ENCODE measurements at places on chromosomes 4 and X. TPM values are rescaled to one million over a fixed set of nuclear protein-coding genes. Genes with fewer than 3 reads are reported as not detected.

GRCh38 chr4:8355306-8355705, 85.2 kb downstream of the ACOX3 start:
- no peak overlapping the region for H3K4me3 ChIP-seq
- DNase-seq, result no peak
- no peaks in the 10 kb centered on the region for H3K27me3 ChIP-seq
- no peak overlapping the region for H3K27ac ChIP-seq
- H3K4me1 ChIP-seq, result no peaks in the 10 kb centered on the region
- no peaks in the 10 kb centered on the region for H3K36me3 ChIP-seq

GRCh38 chr4:137432446-137433311, 99.6 kb downstream of the PCDH18 start:
- no peaks in the 10 kb centered on the region for H3K27me3 ChIP-seq
- H3K27ac ChIP-seq, result no peak overlapping the region
- H3K4me3 ChIP-seq, result no peak overlapping the region

DNA sequence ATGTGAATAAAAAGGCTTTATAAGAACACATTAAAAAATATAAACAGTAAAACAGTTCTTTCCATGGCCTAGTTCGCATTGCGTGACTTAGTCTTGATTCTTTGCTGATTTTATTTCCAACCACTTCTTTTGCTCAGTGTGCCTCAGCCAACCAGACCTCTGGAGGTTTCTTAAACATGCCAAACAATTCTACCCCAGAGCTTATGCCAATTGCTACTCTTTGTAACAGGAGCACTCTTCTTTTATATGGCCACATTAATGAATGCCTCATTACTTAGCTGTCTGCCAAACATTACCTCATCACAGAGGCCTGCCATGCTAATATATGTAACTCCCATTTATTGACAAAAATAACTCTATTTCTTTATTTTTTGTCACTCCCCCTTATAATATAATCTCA, 202.3 kb downstream of the NDST4 start:
- no peak overlapping the region for H3K4me3 ChIP-seq
- H3K27me3 ChIP-seq, result no peaks in the 10 kb centered on the region
- DNase-seq, result no peak
- H3K4me1 ChIP-seq, result no peaks in the 10 kb centered on the region

DNA sequence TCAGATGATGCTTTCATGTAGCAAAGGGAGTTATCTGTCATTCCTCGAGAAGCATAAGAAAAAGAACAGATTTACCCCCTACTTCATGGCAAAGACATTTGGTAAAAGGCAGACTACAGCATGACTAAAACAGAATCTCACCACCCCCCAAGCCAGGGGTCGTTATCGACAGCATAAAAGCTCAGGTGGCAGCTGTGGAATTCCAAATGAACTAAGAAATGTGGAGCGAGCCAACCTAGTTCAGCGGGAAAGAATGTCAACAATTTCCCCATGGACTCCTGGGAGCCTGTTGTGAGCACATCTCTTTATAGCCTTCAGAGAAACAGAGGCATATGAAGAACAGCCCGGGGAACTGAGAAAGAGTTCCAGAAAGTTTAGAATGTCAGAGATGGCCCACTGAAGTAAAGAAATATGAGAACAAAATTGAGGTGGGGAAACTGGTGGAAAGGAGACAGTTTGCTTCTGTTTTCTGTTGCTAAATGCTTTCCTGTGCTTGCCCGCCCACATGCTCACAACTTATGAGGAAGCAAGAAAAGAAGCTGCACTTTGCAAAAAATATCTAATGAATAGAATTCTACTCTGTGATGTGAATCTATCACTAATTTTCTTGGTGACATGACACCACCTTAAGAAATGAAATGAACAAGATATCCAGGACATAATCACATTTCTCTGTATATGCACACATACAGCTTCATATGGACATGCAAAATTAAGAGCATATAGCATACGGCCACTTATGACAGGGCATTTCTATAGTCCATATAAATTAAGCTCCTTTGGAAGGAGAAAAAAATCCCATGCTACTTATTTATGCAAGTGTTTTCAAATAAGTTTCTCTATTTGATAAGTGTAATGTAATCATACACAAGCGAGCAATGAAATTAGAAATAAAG, 135.3 kb upstream of the MID1 start:
- no peak overlapping the region for H3K4me3 ChIP-seq
- no peaks in the 10 kb centered on the region for H3K27me3 ChIP-seq
- H3K36me3 ChIP-seq, result no peaks in the 10 kb centered on the region
- DNase-seq, result no peak
- H3K4me1 ChIP-seq, result no peaks in the 10 kb centered on the region
- no peak overlapping the region for H3K27ac ChIP-seq

- H3K27me3 ChIP-seq, result no peaks in the 10 kb centered on the region
- H3K36me3 ChIP-seq, result no peaks in the 10 kb centered on the region
- H3K27ac ChIP-seq, result no peak overlapping the region
- no peak overlapping the region for H3K4me3 ChIP-seq
- no peaks in the 10 kb centered on the region for H3K4me1 ChIP-seq
- no peak for DNase-seq
Measured at GRCh38 chr4:97910005-97910404, 233.3 kb downstream of the STPG2 start.

DNA sequence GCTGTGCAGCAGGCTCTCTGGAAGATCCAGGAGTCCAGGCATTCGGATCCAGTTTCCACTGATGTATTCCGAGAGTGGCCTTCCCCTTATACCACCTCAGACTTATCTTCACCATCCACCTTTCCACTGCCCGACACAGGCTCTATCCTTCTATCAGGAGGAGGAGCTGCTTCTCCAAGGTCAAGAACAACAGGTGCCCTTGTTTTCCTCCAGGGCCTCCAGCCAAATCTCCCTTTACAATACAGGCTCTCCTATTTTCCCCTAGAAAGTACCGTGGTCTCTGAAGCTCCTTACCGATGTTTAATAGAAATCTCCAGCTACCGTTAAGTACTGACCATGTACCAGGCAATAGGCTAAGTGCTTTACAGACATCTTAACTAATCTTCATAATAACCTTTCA, 61.3 kb downstream of the AFAP1 start:
- H3K27ac ChIP-seq, result no peak overlapping the region
- no peak overlapping the region for H3K4me3 ChIP-seq
- no peaks in the 10 kb centered on the region for H3K27me3 ChIP-seq
- no peak for DNase-seq

- H3K27ac ChIP-seq, result peak overlapping the region; percentile 62
- peak; percentile 44 for DNase-seq
- H3K36me3 ChIP-seq, result no peaks in the 10 kb centered on the region
- no peaks in the 10 kb centered on the region for H3K27me3 ChIP-seq
- peaks cover 16% of the 10 kb centered on the region for H3K4me1 ChIP-seq
- peak overlapping the region; percentile 93 for H3K4me3 ChIP-seq
Measured at GRCh38 chr4:1856943-1857699, 1.2 kb upstream of the LETM1 start.

GRCh38 chrX:17635231-17635630, 102.1 kb upstream of the SCML1 start:
- H3K36me3 ChIP-seq, result no peaks in the 10 kb centered on the region
- no peak for DNase-seq
- H3K27ac ChIP-seq, result no peak overlapping the region
- H3K27me3 ChIP-seq, result no peaks in the 10 kb centered on the region
- no peaks in the 10 kb centered on the region for H3K4me1 ChIP-seq

- H3K27me3 ChIP-seq, result no peaks in the 10 kb centered on the region
- peaks cover 44% of the 10 kb centered on the region for H3K4me1 ChIP-seq
- no peaks in the 10 kb centered on the region for H3K36me3 ChIP-seq
- no peak for DNase-seq
Measured at GRCh38 chr4:88802138-88802537, 104.5 kb upstream of the NAP1L5 start.

DNA sequence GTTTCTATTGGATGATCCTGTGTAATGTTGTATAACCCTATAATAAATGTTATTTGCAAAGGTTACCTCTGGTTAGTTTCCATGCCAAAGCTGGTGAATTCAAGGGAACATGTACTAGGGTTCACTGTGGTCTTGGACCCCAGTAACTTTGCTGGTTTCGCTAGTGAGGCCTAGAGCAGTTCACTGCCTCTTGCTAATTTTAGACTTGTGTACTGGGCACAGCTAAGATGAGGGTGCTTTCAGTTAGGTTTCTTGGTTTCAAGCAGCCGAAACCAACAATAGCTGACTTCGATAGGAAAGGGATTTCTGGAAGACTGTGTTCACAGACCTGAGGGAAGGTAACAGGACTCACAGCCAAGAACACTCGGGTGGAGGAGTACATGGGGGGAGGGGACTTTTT, 215.5 kb upstream of the BCOR start:
- no peak for DNase-seq
- no peaks in the 10 kb centered on the region for H3K27me3 ChIP-seq
- H3K4me3 ChIP-seq, result no peak overlapping the region
- H3K36me3 ChIP-seq, result no peaks in the 10 kb centered on the region
- H3K27ac ChIP-seq, result no peak overlapping the region
- no peaks in the 10 kb centered on the region for H3K4me1 ChIP-seq

GRCh38 chrX:56233682-56234081, 1.5 kb downstream of the KLF8 start:
- H3K4me1 ChIP-seq, result no peaks in the 10 kb centered on the region
- no peak overlapping the region for H3K27ac ChIP-seq
- H3K27me3 ChIP-seq, result no peaks in the 10 kb centered on the region
- no peak overlapping the region for H3K4me3 ChIP-seq
- H3K36me3 ChIP-seq, result no peaks in the 10 kb centered on the region
- no peak for DNase-seq

DNA sequence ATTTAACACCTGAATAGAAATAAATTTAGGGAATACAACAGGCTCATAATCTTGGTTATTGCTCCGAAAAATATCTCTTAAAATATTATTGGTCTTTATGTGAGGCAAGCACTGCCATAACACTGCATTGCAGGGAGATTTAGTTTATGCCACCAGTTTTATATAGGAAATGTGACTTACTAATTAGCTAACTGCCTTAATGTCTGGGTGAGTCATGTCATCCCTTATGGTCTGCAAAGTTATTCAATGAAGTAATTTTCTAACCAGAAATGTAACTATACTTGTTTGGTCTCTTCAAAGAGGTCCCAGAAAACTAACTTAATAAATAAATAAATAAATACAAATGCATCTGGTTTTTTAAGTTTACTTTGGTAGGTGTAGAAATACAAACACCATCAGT, 597.2 kb downstream of the GALNTL6 start:
- no peak overlapping the region for H3K4me3 ChIP-seq
- no peak overlapping the region for H3K27ac ChIP-seq
- no peaks in the 10 kb centered on the region for H3K36me3 ChIP-seq

GRCh38 chr4:169398316-169398715, 127.6 kb upstream of the SH3RF1 start:
- H3K4me1 ChIP-seq, result no peaks in the 10 kb centered on the region
- no peak for DNase-seq
- no peaks in the 10 kb centered on the region for H3K36me3 ChIP-seq
- no peaks in the 10 kb centered on the region for H3K27me3 ChIP-seq

DNA sequence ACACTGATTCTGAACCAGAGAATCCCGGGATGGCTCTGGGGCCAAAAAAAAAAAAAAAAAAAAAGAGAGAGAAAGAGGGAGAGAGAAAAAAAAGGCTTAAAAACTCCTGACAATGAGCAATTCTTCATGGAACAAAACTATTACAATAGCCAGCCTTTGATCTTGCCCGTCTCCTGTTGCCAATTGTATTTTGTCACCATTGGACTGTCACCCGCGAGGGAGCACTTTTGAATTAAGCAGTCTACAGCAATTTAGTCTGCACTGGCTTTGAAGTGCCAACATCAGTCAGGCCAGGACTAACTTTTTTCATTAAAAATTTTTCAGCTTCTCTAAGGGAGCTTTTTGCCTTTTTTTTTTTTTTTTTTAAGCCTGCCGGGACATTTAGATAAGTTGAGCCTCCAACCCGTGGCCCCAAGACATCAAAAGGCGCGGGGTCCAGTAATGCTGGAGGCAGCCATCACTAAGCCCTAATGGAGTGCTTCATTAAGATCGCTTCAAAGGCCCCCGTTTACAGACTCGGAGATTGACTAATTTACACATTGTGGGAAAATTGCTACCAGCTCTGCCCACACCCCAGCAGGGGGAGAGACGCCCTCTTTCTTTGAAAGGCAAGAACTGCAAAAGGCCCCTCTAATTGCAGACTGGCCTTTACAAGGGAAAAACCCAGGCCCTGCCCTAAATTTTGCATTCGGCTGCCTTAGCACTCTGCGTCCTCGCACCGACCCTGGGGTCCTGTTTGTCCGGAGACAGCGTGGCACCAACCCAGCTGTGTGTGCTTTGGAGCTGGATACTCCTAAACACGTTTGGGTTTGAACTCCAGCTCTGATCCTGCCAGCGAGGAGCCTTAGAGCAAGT, 98.1 kb upstream of the MSX1 start:
- H3K36me3 ChIP-seq, result no peaks in the 10 kb centered on the region
- H3K27me3 ChIP-seq, result no peaks in the 10 kb centered on the region
- no peak overlapping the region for H3K27ac ChIP-seq
- no peak overlapping the region for H3K4me3 ChIP-seq
- DNase-seq, result no peak

DNA sequence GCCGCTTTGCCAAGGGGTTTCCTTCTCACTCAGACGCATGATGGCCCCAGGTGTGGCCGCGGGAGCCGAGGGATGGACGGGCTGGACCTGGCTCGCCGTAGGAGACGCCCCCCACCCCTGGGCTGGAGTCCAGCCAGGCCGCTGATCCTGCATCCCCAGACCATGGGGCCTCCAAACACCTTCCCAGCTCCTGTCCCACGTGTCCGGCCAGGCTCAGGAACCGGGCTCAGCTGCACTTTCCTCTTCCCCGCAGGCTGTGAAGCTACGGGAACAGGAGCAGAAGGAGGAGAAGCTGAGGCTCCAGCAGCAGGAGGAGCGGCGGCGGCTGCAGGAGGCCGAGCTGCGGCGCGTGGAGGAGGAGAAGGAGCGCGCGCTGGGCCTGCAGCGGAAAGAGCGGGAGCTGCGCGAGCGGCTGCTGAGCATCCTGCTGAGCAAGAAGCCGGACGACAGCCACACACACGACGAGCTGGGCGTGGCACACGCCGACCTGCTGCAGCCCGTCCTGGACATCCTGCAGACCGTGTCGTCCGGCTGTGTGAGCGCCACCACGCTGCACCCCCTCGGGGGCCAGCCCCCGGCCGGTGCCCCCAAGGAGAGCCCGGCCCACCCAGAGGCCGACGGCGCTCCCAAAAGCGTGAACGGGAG, 9.1 kb downstream of the AKAP17A start:
- DNase-seq, result peak; percentile 80
- no peak overlapping the region for H3K4me3 ChIP-seq
- peaks cover 52% of the 10 kb centered on the region for H3K36me3 ChIP-seq
- no peaks in the 10 kb centered on the region for H3K4me1 ChIP-seq

- peaks cover 14% of the 10 kb centered on the region for H3K4me1 ChIP-seq
- H3K4me3 ChIP-seq, result no peak overlapping the region
- no peak for DNase-seq
- H3K36me3 ChIP-seq, result no peaks in the 10 kb centered on the region
Measured at GRCh38 chr4:86909546-86910295, 17.5 kb upstream of the C4orf36 start.

- H3K27ac ChIP-seq, result no peak overlapping the region
- no peaks in the 10 kb centered on the region for H3K36me3 ChIP-seq
- H3K4me1 ChIP-seq, result no peaks in the 10 kb centered on the region
- DNase-seq, result no peak
- H3K27me3 ChIP-seq, result no peaks in the 10 kb centered on the region
- no peak overlapping the region for H3K4me3 ChIP-seq
Measured at GRCh38 chr4:29295280-29295679, 1424.9 kb upstream of the PCDH7 start.

The STK32B gene
- total RNA-seq, result 1.0 TPM

The REELD1 gene
- 0.47 TPM for total RNA-seq

The GRIA3 gene
- total RNA-seq, result 0.59 TPM

The CT47B1 gene
- not detected for total RNA-seq

The TMEM154 gene
- total RNA-seq, result 3.3 TPM

The ZXDB gene
- 6.1 TPM for total RNA-seq
